Thoracic aorta (tissue), 2 donors: ENCODE measurements at places on chromosomes 1 and 21. TPM values are rescaled to one million over a fixed set of nuclear protein-coding genes. Genes with fewer than 3 reads are reported as not detected.

The FRRS1 gene
- total RNA-seq, result 6.1 TPM

DNA sequence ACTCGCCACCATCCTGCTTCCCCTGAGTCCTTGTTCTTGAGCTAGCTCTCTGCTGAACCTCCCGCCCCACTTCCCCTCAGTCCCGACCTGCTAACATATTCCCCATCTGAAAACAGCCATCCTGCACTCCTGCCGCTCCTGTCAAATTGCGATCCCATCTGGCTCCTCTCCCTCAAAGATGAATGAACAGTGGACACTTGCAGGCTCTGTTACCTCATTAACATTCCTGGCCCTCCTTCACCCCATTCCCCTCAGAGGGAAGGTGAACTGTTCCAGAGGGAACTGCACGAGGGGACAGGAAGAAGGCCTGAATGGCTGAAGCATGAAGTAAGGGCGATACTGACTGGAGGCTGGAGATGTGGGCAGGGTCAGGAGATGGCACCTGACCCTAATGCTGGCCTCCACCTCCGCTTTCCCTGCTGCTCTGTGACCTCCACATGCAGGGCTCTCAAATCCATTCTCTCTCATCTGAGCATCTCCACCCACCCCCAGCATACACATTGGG, 7.4 kb upstream of the CELSR2 start:
- no peaks in the 10 kb centered on the region for H3K27me3 ChIP-seq
- H3K27ac ChIP-seq, result no peak overlapping the region
- H3K4me3 ChIP-seq, result no peak overlapping the region
- peaks cover 31% of the 10 kb centered on the region for H3K4me1 ChIP-seq
- no peak for DNase-seq

- H3K36me3 ChIP-seq, result no peaks in the 10 kb centered on the region
- H3K27ac ChIP-seq, result no peak overlapping the region
- H3K4me3 ChIP-seq, result no peak overlapping the region
- DNase-seq, result no peak
- no peaks in the 10 kb centered on the region for H3K27me3 ChIP-seq
- no peaks in the 10 kb centered on the region for H3K4me1 ChIP-seq
Measured at GRCh38 chr1:190320952-190321351, 156.7 kb downstream of the BRINP3 start.

DNA sequence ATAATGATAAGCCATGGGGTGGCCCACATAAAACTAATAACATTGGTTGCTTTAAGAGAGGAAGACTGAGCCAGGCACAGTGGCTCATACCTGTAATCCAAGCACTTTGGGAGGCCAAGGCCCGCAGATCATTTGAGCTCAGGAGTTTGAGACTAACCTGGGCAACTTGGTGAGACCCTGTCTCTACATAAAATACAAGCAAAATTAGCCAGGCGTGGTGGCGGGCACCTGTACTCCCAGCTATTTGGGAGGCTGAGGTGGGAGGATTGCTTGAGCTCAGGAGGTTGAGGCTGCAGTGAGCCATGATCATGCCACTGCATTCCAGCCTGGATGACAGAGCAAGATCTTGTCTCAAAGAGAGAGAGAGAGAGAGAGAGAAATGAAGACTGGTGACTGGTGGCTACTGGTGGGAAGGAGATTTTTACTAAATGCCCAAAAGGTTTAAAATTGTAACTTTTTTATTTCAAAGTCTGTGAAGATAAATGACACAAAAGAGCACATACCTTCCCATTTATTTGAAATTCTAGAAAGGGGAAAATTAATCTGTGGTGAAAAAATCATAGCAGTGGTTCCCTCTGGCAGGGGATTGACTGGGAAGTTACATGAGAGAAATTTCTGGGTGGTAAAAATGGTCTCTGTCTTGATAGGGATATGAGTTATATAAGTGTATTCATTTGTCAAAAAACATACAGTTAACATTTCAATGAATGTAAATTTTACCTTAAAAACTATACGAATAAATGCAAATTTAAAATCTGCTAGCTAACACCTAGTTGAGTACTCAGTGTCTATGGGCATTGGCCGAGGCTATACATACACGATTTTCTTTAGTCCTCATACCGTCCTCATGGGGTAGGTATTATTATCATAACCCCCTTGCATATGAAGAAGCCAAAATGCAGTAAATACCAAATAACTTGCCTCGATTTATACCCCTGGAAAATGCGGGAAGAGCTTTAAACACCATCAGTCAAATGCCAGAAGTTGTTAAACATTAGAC, 2.2 kb upstream of the NBPF1 start:
- no peaks in the 10 kb centered on the region for H3K27me3 ChIP-seq
- H3K36me3 ChIP-seq, result no peaks in the 10 kb centered on the region
- H3K4me1 ChIP-seq, result peaks cover 15% of the 10 kb centered on the region
- no peak overlapping the region for H3K4me3 ChIP-seq
- DNase-seq, result no peak

The MIXL1 gene
- not detected for total RNA-seq

The SRRM1 gene
- 57.0 TPM for total RNA-seq

GRCh38 chr1:226798427-226799411, 59.6 kb upstream of the ITPKB start:
- no peak overlapping the region for H3K27ac ChIP-seq
- no peak overlapping the region for H3K4me3 ChIP-seq
- H3K4me1 ChIP-seq, result no peaks in the 10 kb centered on the region

The S100A7A gene
- total RNA-seq, result not detected

DNA sequence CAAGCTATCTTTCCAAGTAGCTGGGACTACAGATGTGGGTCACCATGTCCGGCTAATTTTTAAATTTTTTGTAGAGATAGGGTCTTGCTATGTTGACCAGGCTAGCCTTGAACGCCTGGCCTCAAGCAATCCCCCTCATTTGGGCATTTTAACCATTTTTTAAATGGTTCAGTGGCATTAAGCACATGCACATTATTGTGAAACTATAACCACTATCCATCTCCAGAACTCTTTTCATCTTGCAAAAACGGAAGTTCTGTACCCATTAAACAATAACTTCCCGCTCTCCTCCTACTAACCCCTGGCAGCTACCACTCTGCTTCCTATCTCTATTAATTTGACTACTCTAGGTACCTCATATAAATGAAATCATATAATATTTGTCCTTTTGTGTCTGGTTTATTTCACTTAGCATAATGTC, 4.8 kb upstream of the IL6R start:
- no peak for DNase-seq
- no peaks in the 10 kb centered on the region for H3K27me3 ChIP-seq
- H3K4me3 ChIP-seq, result no peak overlapping the region
- no peak overlapping the region for H3K27ac ChIP-seq
- peaks cover 7% of the 10 kb centered on the region for H3K4me1 ChIP-seq

- no peak for DNase-seq
- H3K27ac ChIP-seq, result no peak overlapping the region
Measured at GRCh38 chr1:71509051-71509595, 428.3 kb upstream of the ZRANB2 start.

The RHD gene
- total RNA-seq, result not detected

DNA sequence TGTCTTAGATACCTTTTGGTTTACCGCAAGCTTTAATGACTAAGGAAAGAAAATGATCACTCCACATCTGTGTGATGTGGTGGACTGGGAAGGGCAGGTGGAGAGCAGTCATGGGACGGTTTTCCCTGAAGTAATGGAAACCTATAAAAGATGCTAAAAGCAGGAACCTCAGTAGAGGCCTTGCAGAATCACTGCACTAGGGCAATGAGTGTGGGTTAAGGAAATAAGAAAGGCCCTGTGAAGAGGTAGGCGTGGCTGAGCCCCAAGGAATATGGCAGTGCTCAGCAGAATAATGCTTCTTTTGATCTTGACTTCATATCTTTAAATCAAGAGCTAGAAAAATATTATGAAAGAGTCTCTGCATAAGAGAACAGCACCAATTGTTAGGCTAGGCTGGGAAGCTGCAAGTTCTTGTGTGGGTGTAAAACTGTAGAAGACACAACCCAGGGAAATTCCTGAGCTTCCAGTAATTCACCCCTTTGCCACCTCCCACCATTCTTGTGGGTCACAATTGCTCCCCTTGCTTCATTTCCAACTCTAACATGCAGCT, 49.9 kb downstream of the CLCA4 start:
- H3K4me1 ChIP-seq, result no peaks in the 10 kb centered on the region
- no peaks in the 10 kb centered on the region for H3K36me3 ChIP-seq
- no peak for DNase-seq
- H3K27ac ChIP-seq, result no peak overlapping the region

The RNF223 gene
- not detected for total RNA-seq

DNA sequence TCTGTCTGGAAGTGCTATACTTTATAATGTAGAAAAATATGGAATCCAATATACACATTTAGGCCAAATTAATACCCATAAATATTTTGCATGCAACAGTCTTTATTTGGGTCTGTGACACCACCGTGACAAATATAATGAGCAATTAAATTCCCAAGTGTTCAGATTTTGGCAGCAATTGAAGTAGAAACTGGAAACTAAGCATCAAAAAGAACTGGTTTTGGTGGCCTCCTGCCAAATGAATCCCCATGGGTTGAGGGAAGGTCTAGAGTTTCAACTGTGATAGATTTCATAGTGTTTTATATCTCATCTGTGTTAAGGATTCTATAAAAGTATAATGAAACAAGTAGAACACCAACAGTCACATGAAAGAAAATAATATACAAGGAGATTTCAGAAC, 88.4 kb downstream of the DPYD start:
- no peaks in the 10 kb centered on the region for H3K4me1 ChIP-seq
- no peaks in the 10 kb centered on the region for H3K27me3 ChIP-seq
- H3K27ac ChIP-seq, result no peak overlapping the region
- DNase-seq, result no peak
- H3K4me3 ChIP-seq, result no peak overlapping the region

DNA sequence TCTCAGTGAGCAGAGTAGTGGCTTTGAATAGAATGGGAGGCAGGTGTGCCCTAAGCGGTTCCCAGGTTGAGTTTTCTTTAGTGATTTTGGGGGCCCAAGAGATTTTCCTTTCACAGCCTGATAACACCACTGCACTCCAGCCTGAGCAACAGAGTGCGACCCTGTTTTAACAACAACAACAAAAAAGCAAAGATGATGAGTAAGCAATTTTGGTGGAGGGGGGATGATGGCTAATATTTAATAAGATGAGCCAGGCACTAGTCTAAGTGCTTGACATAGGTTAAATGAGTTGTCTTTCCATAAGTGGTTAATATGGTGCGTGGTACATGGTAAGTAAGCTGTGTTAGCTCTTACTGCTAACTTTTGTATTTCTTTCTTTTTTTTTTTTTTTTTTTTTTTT, 2.0 kb downstream of the RNPEP start:
- no peak for DNase-seq
- peaks cover 24% of the 10 kb centered on the region for H3K4me1 ChIP-seq
- H3K27ac ChIP-seq, result no peak overlapping the region
- peaks cover 3% of the 10 kb centered on the region for H3K36me3 ChIP-seq
- no peak overlapping the region for H3K4me3 ChIP-seq

GRCh38 chr1:48030211-48030610, 33.0 kb upstream of the TRABD2B start:
- DNase-seq, result no peak
- no peaks in the 10 kb centered on the region for H3K36me3 ChIP-seq
- peaks cover 10% of the 10 kb centered on the region for H3K4me1 ChIP-seq
- H3K27ac ChIP-seq, result no peak overlapping the region
- no peak overlapping the region for H3K4me3 ChIP-seq
- H3K27me3 ChIP-seq, result no peaks in the 10 kb centered on the region

- no peak for DNase-seq
- H3K36me3 ChIP-seq, result no peaks in the 10 kb centered on the region
- H3K27me3 ChIP-seq, result no peaks in the 10 kb centered on the region
- no peak overlapping the region for H3K27ac ChIP-seq
Measured at GRCh38 chr1:26028490-26028980, 7.0 kb downstream of the EXTL1 start.

DNA sequence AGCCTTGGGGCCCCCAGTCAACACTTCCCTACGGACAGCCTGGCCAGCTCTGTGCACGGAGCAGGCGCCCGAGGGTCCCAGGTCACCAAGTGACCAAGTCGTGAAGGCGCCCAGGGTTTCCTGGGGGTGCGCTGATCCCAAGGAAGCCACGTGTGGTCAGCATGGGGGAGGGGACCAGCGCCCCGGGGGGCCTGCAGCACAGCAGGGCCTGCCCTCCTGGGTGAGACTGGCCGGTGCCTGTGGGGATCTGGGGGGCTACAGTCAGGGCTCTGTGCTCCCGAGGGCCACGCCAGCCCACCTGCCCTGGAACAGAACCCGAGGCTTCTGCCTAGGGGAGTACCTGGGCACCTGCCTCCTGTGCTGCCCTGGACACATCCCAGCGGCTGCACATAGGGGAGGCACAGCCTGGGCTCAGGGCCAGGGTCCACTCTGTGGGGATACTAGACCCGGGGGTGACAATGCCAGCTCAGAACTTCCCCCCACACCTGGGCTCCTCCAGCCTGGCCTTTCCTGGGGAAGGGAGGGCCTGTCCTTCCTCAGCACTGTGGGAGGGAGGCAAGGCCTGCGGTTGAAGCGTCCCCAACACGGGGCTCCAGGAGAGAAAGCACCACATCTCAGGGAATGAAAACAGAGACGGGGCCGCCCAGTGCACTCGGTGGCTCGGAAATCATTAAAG, 6.2 kb upstream of the POFUT2 start:
- no peaks in the 10 kb centered on the region for H3K27me3 ChIP-seq
- peak overlapping the region; percentile 98 for H3K27ac ChIP-seq
- peak overlapping the region; percentile 37 for H3K4me3 ChIP-seq

DNA sequence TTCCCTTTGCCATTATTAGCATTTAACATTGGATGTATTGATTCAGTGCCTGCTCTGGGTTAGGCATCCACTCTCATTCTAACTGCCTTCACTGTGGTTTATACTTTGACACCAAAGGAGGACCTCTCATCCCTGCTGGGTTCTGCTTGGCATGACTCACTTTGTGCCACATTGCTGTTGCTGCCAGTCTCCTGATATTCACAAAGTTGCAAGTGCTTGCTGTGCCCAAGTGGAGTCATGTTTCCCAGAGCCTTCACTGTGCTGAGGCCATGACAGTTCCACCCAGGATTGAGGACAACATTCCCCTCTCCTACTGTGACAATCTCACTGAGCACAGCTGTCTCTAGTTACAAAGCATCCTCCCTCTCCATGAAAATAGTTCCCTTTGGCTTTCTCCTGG, 519.9 kb upstream of the USP24 start:
- DNase-seq, result no peak
- H3K27ac ChIP-seq, result no peak overlapping the region
- no peaks in the 10 kb centered on the region for H3K4me1 ChIP-seq

DNA sequence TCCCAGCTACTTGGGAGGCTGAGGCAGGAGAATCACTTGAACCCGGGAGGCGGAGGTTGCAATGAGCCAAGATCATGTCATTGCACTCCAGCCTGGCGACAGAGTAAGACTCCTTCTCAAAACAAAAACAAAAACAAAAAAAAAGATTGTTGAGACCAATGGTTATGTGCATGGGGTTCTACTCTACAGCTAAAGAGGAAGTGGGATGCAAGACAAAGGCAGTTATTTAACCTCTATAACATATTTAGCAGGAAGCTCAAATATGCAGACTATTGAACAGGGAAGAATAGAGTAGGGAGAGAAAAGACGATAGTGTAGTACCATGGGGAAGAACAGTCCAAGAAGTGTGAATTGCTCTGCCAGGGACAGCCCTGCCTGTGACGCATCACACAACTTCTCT, 227.7 kb downstream of the SMYD3 start:
- no peak overlapping the region for H3K27ac ChIP-seq
- no peak overlapping the region for H3K4me3 ChIP-seq
- no peak for DNase-seq
- H3K27me3 ChIP-seq, result no peaks in the 10 kb centered on the region
- H3K4me1 ChIP-seq, result no peaks in the 10 kb centered on the region
